Ascending aorta (tissue), 2 donors: ENCODE measurements at places on chromosomes 2 and 18.

DNA sequence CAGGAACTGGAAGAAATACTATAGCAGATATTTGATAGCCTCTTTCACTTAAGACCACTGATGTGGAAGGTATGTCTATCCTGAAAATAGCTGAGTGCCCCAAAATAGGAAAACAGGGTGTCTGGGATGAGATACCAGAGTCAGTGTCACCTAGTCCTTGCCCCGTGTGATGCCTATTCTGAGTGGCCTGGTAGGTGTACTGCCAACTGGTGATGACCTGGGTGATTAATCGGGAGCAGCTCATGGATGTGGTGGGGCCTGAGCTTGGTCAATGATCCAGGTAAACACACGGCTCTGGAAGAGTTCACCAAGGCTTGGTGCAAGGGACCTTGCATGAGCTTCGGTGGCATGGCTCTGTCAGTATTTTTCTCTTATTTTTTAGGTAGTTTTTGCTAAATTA is 95.2 kb downstream of the TANC1 start:
- no peak for DNase-seq

DNA sequence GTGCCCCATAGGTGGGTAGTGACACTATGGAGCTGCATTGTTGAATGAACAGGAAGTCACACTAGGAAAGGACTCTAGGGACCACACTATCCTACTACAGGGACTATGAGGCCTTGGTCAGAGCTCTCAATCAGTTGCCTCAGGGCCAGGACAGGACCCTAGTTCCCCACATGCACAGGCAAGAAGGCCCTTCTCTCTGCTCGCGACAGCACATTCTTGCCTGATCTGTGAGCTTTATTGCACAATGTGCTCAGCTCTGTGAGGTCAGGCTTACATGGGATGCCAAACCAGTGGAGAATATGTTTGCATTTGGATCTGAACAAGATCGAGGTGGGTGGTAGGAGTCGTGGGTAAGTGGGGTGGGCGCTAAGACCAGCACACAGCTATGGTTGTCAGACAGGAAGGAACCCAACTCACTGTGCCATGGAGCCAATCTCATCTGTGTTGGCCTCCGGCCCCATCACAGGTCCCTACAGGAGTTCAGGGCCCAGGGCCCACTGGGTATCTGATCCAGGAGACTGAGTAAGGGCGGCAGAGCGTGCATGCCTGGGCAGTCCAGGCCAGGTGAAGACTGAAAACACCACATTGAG is 8.0 kb downstream of the PCARE start:
- no peak for DNase-seq

- DNase-seq = no peak
Observed at GRCh38 chr2:25981596-25982272, 563 bp downstream of the KIF3C start.

DNA sequence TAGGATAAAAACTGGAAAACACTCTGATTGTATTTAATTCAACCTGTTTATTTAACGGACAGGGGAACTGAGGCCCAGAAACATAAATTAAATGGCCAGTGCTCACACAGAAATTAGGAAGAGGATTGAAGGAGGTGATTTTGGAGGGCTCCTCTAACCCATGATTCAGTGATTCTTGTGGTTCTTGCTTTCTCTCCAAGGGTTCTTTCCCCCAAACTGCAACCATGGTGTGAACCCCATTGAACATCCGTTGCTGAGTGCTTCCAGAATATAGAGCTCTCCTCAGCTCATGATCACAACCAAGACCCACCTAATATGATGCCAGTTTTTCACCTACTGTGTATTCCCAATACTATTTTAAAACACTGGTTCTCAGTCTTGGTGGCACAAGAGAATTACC is 41.4 kb downstream of the BMP10 start:
- DNase-seq = no peak

GRCh38 chr18:28916456-28916855 is 739.5 kb upstream of the CDH2 start:
- no peak for DNase-seq
